ENCODE measurements at places on chromosomes 16 and 17.

DNA sequence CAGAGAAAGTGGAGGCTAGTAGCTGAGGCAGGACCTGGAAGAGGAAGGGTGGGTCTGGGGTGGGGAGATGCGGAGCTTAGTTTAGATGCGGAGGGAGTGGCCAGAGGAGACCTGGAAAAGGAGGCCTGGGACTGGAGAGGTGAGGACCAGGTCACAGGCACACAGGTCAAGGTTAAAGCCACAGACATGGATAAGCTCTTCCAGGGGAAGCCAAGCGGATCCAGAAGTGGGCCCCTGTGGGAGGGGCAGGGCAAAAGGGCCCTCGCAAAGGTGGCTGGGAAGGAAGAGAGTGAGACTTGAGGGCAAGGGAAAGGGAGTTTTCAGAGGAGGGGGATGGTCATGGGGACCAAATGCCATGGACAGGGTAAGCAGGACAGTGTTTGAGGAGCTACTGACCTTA lies 13.9 kb upstream of the MLLT6 start:
- DNase-seq: no peak

GRCh38 chr17:48925991-48926342 lies 17.8 kb downstream of the UBE2Z start:
- no peak for DNase-seq

GRCh38 chr16:10729104-10730048 lies 14.3 kb upstream of the NUBP1 start:
- DNase-seq: peak; percentile 30

DNA sequence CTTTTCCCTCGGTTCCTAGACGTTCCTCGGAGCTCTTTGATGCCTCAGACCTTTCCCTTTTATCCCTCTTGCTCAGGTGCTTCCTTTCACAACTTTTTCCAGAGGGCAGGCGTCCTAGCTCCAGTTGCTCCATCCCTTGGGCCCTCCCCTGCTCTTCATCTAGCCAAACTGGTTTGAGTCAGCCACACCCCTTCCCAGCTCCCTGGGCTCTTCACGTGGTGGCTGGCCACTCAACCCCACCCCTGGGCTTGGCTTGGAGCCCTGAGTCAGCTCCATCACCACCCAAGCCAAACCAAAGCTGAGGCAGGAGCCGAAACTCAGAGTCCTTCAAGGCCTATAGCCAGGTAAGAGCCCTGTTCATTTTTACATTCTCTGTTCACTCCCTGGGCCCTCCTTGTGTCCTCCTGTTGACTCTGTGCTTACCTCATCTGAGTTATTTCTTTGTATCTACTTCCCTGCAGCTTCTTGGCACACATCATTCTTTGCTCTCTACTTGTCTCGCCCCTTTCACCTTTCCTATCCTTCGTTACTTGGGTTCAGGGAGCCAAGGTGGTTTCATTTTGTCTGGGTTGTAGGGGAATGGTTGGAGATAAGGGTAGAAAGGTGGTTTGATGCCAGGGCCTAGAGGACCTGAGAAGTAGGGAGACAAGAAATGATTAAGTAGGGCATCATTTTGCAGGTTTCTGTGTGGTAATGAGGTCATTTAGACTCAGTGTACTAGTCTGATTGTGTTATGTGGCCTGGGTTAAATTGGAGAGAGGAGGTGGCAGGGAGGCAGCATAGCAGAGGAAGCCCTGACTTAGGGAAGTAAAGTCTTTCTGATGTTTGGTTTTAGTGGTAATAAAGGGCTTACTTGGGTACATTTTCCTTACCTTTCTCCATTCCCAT lies 7.6 kb upstream of the PHKG2 start:
- DNase-seq: peak; percentile 54

- DNase-seq: no peak
Measured at GRCh38 chr17:80303824-80304223, 43.2 kb downstream of the RNF213 start.

DNA sequence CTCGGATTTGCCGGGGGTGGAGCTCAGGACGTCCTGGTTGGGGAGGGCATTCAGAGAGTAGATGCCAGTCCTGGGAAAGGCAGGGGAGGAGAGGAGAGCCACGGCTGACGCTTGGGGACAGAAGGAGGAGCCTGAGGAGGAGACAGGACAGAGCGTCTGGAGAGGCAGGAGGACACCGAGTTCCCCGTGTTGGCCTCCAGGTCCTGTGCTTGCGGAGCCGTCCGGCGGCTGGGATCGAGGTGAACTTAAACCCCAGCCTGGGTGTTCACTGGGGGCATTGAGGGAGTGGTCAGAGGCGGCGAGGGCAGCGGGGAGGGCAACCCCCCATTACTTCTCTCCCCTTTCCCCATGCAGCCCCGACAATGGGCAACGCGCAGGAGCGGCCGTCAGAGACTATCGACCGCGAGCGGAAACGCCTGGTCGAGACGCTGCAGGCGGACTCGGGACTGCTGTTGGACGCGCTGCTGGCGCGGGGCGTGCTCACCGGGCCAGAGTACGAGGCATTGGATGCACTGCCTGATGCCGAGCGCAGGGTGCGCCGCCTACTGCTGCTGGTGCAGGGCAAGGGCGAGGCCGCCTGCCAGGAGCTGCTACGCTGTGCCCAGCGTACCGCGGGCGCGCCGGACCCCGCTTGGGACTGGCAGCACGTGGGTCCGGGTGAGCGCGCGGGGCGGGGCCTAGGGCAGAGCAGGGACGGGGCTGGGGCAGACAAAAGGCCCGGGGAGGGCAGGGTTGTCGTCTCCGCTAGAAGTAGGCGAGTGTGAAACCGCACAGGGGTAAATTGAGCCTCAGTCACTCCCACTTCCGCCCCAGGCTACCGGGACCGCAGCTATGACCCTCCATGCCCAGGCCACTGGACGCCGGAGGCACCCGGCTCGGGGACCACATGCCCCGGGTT lies 3.7 kb downstream of the NOL3 start:
- DNase-seq: peak; percentile 73

DNA sequence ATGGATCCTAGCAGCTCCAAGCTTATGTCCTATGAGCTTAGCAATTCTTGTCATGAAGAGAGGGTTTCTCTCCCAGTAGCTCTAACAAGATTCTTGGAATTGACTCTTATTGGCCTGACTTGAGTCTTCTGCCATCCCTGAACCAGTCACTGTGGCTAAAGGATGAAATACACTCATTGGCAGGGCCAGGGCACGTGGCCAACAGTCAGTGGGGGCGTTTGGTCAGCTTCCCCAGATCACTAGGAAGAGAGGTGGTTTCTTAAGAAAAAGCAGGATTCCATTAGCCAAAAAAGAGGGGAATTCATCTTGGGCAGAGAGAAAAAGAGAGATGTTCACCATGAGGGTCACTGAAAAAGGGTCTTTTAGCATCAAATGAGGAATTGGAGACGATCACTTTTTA lies 363.2 kb downstream of the SNX29 start:
- DNase-seq: peak; percentile 60

- DNase-seq: no peak
Measured at GRCh38 chr17:74386386-74386785, 19.1 kb downstream of the GPR142 start.

- no peak for DNase-seq
Measured at GRCh38 chr17:80244871-80245509, 15.7 kb upstream of the RNF213 start.

- peak; percentile 48 for DNase-seq
Measured at GRCh38 chr17:66240630-66241029, 11.4 kb upstream of the APOH start.

DNA sequence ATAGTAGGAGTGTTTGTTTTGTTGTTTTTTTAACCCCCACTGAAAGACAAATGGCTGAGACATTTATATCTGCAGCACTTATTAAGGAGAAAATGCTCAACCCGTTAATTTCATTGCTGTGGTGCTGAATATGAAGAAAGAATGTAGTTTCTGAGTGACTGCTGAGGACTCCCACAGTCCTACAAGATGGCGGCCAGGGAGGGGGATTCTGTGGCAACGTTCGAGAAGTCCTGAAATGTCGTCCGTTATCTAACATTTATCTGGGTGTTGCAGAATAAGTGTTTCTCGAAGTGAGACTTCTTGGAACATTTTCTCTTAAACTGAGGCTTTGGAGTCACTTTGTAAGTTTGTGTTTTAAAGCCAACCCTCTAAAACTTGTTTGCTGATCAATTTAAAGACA lies 530.4 kb downstream of the XYLT1 start:
- no peak for DNase-seq

- peak; percentile 27 for DNase-seq
Measured at GRCh38 chr16:59719121-59719520, 985.0 kb upstream of the GOT2 start.

DNA sequence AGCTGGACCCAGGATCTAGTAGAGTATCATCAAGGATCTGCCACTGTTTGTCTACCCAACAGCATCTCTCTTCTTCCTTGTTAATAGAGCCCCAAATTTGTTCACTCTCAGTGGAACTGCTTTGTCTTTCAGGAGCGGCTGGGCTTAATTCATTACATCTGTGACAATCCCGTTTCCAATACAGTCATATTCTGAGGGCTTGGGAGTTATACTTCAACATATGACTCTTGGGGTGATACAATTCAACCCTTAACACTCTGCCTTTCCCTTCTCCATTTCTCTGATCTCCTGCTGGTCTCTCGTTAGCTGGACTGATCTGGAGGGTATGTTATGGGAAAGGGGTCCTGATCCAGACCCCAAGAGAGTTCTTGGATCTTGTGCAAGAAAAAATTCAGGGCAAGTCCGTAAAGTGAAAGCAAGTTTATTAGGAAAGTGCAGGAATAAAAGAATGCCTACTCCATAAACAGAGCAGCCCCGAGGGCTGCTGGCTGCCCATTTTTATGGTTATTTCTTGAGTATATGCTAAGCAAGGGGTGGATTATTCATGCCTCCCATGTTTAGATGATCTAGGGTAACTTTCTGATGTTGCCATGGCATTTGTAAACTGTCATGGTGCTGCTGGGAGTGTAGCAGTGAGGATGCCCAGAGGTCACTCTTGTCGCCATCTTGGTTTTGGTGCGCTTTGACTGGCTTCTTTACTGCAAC lies 42.4 kb downstream of the IQCK start:
- DNase-seq: no peak

- peak; percentile 23 for DNase-seq
Measured at GRCh38 chr16:68664297-68664696, 19.2 kb downstream of the CDH3 start.

DNA sequence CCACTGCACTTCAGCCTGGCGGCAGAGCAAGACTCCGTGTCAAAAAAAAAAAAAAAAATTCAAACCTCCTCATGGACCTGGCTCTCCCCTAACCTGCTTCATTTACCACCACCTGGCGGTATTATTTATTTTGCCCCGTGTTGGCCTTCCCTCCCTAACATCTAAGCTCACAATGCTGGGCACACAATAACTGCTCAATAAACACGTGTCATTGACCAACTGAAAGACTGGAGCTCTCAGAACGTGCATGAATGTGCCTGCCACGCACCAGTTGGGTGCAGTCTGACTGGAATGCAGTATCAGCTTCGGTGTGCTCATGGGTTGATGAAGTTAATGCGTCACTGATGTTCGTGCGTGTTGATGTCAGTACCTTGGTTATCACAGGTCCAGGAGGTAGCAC lies 64.4 kb upstream of the CDC42EP4 start:
- DNase-seq: no peak

- DNase-seq: peak; percentile 79
Measured at GRCh38 chr16:84614968-84615813, 2.7 kb downstream of the COTL1 start.

DNA sequence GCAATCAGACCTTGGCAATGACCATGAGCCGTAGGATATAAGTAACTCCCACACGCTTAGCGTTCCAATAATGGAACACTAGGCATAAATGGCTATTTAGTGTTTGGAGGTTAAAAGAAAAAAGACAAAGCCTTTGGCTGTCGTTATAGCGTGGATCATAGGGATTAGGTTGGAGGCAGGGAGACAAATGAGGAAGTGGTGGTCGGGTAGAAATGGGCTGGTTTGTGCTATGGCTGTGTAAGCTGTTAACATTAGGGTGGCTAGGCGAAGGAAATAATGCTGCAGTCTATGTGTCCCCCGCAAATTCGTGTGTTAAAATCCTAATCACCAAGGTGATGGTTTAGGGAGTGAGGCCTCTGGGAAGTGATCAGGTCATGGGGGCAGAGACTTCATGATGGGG lies 120.4 kb upstream of the IRX6 start:
- DNase-seq: no peak

DNA sequence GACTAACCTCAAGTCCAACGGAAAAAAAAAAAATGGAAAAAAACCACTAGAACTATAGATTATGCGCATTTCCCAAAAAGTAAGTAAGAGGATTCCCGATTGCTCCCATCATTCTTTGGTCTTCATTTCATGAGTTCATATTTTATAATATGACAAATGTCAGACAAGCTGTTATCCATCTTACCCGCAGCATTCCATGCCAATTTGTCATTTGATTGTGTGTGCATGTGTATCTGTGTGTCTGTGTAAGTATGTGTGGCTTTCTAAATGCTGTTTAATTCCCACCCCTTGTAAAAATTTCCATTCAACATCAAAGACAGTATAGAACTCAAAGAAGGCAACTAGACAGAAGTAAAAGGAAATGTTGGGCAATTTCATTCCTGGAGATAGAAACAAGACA lies 434.1 kb downstream of the CDH11 start:
- DNase-seq: peak; percentile 44

- no peak for DNase-seq
Measured at GRCh38 chr16:625977-626765, 4.6 kb upstream of the WFIKKN1 start.

- DNase-seq: peak; percentile 30
Measured at GRCh38 chr16:79185711-79186110, 414.8 kb downstream of the MAF start.

DNA sequence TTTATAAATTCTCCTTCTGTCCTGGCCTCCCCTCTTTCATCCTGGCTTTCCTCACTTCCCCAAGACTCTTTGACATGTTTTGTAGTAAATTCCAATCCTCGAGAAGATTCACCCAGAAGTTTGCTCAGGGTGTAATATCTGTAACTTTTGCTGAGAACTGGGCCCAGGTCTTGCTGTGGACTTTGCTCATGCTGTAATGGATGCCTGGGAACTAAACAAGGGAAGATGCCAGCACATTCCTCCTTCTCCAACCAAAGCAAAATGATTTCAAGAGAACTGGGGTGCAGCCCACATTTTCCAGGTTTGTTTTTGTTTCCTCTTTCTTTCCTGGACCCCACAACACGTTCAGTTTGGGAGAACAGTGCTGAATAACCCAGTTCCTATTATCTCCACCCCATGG lies 6.6 kb upstream of the SALL1 start:
- DNase-seq: no peak

- no peak for DNase-seq
Measured at GRCh38 chr16:53530046-53530445, 27.0 kb upstream of the AKTIP start.

DNA sequence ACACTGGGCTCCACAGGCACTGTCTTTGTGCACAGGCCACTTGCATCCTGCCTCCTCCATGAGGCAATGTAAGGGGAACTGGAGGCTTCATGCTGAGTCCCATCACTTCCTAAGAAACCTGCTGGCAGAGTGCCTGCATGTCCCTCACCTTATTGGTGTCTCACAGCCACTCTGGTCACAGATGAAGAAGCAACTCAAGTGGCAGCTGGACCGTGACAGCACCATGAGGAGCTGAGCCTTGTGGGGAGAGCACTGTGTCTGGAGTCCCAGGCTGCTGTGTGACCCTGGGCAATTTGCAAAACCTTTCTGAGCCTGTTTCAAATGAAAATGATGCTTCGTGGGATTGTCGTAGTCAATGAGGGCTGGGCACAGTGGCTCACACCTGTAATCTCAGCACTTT lies 19.5 kb downstream of the ANKRD40 start:
- DNase-seq: no peak

All from fibroblast of skin of scalp (primary cell).